ENCODE measurements at places on chromosomes 2 and 18. TPM values are rescaled to one million over a fixed set of nuclear protein-coding genes. Genes with fewer than 3 reads are reported as not detected.

- no peak for DNase-seq
These were observed 29.8 kb downstream of the ALPK2 start for GRCh38 chr18:58599106-58599505.

DNA sequence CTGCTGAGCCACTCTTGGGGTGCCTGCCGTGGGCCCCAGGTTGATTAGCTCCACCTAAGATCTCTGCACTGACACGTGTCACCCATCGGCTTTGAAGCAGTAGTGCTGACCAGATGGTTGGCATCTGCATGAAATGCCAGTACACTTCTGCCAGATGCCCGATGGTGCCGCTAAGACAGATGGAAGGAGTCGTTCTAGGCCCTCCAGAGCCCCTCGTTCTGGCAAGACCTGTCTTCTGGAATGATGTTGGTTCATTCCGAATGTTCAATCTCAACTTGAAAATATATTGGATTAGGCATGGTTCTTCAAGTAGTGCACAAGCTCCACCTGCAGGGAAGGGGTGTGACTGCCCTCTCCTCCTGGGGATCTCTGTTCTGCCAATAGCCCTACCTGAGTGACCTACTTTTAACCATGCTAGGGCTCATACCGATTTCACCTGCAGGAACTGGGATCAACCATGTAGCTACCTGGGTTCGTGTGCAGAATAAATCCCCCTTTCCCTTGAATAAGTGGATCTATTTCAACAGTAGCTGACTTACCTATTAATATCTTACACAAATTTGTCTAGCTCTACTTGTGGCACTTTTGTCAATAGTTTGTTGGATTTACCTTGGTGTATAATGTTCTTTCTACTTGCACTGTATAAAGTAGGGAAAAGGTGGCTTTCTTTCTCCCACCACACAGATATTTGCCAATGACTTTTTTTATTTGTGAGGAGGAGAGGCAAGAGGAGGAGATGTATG is 342.6 kb downstream of the CTNNA2 start:
- DNase-seq: no peak

- DNase-seq: peak; percentile 83
These were observed 1.1 kb upstream of the CDH2 start for GRCh38 chr18:28177828-28178635.

- DNase-seq: peak; percentile 88
These were observed 115.4 kb upstream of the PKDCC start for GRCh38 chr2:41932241-41933045.

- no peak for DNase-seq
These were observed 342.6 kb upstream of the HS6ST1 start for GRCh38 chr2:128661311-128661710.

The ACTR3 gene
- 117 TPM for total RNA-seq

- no peak for DNase-seq
These were observed 18.9 kb upstream of the ITGA4 start for GRCh38 chr2:181438261-181438660.

DNA sequence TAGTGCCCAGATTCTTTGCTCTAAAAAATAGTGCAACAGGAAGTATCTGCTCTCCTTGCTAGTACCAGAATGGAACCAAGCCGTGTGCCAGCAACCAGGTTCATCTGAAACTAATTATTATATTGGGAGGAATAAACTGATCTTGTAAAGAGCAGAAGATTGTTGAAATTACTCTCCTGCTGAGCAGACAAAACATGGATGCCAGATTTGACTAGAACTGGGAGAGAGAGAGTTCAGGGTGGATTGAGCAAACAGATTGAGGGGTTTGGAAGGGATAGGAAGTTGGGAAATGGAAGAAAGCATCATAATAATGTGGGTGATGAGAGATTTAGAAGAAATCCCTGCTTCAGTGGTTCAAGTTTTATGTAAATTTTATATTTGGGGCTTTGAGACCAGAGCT is 160.1 kb upstream of the RASGRP3 start:
- no peak for DNase-seq

GRCh38 chr18:35024965-35025364 is 16.2 kb upstream of the MAPRE2 start:
- DNase-seq: peak; percentile 48

DNA sequence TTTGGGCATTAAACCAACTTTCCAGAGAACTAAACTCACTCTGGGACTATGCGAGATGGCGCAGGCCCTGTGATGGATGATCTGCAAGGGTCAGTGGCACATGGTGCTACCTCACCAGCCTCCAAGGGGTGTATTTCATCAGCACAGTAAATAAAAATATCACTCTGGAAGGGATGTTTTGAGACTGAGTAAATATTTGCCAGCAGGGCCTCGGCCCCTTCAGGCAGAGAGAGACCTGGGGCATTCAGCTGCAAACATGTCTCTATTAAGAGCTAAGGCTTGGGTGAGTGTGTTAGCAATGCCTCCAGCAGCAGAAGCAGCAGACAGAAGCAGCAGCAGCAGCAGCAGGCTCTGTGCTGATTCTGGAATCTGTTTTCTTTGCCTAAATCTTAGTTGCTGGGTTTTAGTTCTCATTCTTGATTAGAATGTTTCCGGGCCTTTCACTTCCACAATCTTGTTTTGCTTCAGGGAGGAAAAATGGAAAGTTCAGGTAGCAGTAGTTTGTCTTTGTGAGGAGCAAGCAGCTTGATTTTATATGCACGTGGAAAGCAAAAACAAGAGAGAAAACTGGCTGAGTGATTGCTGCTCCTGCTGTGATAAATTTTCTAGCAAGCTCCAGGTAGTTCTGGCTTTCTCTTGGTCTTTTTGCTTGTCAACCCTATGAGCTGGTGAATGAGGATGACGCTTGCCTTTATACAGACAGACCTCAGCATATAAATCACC is 18.6 kb downstream of the ADCYAP1 start:
- no peak for DNase-seq

- DNase-seq: peak; percentile 30
These were observed at the start of gene RAX for GRCh38 chr18:59272891-59273758. Gene RAX, minus strand, starts transcription at chr18:59273454. Its CDS starts 248 bp downstream, at chr18:59273206.

DNA sequence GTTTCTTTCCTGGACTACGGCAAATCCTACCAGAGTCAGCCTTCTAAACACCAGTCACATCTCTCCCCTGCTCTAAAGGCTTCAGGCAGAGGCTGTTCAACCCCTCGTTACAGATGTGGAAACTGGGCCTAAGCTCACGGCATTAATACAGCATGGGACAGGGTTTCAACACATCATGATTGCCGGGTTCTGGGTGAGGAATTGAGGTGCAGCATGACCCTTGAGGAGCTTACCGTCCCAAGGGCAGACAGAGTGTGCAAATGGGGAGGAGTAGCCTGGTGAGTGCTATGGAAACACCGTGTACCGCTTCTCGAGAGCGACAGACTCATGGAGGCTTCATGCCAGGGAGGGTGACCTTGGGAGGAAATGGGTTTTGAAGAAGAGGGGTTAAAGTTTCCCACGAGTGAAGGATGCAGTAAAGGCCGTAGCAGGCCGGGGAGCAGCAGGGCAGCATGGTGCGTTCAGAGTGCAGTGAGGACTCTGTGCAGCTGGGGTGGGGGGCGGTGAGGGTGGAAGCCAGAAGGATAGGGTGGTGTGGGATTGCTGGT is 51.1 kb downstream of the TGOLN2 start:
- DNase-seq: no peak

GRCh38 chr2:30694286-30695055 is 112.8 kb downstream of the CAPN13 start:
- no peak for DNase-seq

The ZSWIM2 gene
- not detected for total RNA-seq

GRCh38 chr18:79480171-79481045 is 84.7 kb downstream of the NFATC1 start:
- peak; percentile 17 for DNase-seq

DNA sequence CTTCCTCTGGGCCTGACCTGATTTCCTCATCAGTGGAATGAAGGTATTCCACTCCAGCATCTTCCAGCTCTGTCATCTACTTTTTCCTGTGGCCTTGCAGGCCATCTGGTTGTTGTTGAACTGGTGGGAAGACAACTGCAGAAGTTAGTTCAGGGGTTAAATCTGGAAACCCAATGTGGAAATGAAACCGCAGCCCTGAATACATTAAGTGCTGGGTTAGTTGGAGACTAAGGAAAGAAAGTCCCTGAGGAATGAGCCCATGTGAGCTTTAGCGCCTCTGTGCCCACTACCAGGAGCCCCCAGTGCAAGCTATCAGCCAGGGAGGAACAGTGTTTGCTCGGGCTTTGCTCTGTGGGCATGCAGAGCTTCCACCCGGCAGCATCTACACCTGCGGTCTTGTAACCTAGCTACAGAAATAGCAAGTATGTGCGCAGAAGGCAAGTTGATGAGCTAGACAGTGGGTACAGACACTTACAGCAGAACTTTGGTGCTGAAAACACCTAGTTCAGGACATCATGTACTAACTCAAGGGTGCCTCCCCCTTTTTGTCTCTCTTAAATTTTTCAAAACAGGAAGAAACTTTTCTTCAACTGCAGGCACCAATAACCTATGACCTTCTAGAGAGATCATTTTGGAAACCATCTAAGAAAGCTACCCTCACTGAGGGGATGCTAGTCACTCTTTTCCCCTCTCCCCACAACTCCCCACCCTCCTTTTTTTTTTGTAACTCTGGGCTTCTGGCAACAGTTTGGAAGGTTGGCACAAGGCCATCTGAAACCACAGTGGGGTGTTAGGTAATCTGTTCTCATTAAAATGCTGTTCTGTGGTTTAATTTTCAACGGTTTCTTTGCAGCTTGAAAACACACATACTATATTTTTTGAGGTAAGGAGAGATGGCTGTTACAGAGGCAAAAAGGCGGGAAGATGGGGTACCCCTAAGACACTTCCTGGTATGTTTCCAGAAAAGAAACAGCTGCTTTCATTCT is 18.3 kb upstream of the CXCR4 start:
- no peak for DNase-seq

- no peak for DNase-seq
These were observed 75.3 kb downstream of the ARHGEF4 start for GRCh38 chr2:130911996-130912395.

The TSN gene
- 38.1 TPM for total RNA-seq

DNA sequence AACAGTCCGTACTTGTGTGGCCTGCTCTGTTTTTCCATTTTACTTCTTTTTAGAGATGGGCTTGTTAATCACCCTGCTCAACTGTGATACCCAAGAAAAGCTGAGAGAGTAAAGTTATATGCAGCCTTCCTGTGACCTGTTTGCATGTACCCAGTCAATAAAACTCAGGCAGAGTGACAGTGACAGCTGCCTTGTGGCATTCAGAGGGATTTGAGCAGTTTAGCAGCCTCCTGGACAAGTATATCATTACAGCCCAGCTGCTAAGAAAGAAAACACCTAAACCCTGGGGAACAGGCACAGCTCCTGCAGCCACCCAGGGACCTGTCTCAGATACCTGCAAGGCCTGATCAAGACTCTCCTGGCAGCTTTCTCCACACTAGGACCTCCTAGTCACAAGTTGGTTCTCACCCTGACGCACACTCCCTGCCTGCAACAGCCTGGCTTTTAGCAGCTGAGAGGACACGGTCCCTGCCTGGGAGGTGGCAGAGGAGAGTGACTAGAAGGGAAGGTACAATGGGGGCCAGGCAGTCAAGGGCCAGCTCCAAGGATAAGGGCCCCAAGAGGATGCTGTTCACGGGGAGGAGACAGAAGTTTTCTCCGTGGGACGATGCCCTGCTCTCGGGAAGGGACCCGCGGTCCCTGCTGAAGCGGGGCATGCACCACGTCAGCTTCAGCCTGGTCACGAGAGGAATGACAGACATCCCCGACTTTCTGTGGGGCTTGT is at the start of gene LRRC30:
Gene LRRC30 (plus strand): TSS at position 464 of the 724 bp plus-strand sequence. CDS start 50 bp downstream, at position 514.
- DNase-seq: no peak

DNA sequence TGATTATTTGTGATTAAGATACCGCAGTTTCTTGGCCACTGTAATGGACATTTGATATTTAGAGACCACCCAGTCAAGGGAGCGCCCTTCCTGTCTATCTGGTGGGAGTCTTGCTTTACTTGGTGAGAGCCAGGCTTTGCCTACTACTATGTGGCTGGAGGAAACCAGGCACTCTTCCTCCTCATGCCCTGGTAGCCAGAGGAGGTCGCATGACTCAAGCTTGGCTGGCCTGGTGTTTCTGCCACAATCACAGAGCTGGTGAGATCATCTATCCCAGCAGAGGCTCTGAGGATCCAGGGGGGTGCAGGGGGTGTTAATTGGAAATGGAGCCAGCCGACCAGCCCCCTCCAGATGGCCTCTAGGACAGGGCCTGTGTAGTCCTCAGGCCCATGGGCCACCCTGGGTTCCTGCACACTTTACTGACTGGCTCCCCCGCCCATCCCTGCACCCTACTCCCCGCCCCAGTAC is 46.8 kb upstream of the BIN1 start:
- no peak for DNase-seq

- DNase-seq: no peak
These were observed 1358.1 kb upstream of the DDX18 start for GRCh38 chr2:116456429-116456828.

The SLC38A11 gene
- 1.0 TPM for total RNA-seq

DNA sequence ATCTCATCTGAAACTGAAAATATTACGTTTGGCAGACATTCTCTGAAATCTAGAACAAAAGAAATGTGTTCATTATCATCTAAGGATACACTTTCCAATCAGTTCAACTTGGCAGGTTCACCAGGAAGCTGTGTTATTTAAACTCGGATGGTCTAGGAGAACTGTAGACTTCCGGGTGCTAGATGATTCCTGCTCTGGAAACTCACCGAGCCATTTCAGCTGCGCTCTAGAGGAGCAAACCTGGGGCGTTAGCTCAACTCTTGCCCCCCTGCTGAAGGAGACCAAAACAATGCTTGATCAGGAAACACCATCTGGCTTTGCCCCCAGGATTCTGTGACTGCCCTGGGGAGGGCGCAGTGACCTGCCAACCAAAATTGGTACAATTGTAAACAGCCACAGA is 22.9 kb downstream of the MLPH start:
- no peak for DNase-seq

The OSBPL1A gene
- 95.2 TPM for total RNA-seq

DNA sequence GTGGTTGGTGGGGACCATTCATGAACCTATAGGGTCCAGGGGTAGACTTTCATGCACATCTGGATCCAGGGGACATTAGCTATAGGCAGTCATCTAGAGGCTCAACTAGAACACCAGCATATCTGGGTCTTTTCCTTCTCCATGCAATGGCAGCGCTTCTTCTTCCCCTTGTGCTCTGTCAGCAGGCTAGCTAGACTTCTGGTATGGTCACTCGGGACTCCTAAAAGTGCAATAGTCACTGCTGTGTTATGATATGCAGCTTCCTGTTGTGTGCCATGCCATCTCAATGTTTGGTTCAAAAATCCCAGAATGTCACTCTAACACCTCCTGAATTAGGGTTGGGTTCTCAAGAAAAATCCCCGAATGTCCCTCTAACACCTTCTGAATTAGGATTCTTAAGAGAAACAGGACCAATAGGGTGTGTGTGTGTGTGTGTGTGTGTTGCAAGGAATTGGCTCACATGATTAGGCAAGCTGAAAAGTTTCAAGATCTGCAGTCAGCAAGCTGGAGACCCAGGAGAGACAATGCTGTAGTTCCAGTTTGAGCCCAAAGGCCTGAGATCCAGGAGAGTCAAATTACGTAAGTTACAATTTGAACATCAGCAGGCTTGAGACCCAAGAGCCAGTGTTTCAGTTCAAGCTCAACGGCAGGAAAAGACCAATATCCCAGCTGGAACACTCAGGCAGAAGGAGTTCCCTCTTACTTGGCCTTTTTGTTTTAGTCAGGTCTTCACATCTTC is 97.1 kb upstream of the LTBP1 start:
- DNase-seq: no peak

The FAM228A gene
- total RNA-seq: 0.15 TPM
